ENCODE measurements at places on chromosomes 3 and 15.

GRCh38 chr15:73391128-73391872, 22.5 kb upstream of the HCN4 start:
- DNase-seq = no peak

DNA sequence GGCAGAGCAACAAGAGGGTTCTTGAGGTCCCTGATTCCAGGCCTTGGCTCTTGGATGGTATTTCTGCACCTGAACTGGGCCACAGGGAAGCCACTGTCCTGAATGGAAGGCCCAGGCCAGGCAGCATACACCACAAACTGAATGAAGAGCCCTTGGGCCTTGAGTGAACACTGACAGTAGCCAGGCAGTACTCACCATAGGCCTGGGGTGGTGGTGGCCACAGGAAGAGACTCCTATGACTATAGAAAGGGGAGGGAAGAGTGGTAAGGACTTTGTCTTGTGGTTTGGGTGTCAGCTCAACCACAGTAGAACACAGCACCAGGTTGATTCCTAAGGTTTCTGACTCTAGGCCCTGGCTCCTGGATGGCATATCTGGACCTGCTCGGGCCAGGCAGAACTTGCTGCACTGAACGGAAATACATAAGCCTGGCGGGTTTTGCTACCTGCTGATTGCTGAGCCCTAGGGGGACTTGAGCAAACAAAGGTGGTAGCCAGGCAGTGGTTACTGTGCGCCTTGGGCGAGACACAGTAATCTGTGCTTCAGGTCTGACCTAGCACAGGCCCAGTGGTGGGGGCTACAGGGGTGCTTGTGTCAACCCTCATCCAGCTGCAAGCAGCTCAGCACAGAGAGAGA, 241.4 kb downstream of the ISL2 start:
- peak; percentile 4 for DNase-seq

GRCh38 chr15:35311615-35312014, 226.5 kb upstream of the NANOGP8 start:
- DNase-seq = no peak

DNA sequence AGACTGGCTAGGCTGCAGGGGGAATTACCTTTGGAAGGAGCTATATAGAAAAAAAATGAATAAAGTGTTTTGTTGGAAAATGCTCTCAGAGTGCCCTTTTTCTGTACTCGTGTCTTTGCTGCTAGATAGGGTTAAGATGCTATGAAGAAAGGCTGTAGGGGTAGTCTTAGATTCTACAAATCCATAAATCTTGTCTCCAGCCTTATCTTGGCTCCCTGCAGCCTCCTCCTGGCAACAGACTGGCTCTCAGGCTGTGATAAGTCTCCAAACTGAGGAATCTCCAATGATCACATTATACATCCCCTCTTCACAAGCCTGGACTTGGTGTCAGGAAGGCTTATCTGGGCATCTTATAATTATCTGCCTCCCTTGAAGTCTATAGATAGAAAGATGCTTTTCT, 9.3 kb downstream of the LPCAT4 start:
- no peak for DNase-seq

DNA sequence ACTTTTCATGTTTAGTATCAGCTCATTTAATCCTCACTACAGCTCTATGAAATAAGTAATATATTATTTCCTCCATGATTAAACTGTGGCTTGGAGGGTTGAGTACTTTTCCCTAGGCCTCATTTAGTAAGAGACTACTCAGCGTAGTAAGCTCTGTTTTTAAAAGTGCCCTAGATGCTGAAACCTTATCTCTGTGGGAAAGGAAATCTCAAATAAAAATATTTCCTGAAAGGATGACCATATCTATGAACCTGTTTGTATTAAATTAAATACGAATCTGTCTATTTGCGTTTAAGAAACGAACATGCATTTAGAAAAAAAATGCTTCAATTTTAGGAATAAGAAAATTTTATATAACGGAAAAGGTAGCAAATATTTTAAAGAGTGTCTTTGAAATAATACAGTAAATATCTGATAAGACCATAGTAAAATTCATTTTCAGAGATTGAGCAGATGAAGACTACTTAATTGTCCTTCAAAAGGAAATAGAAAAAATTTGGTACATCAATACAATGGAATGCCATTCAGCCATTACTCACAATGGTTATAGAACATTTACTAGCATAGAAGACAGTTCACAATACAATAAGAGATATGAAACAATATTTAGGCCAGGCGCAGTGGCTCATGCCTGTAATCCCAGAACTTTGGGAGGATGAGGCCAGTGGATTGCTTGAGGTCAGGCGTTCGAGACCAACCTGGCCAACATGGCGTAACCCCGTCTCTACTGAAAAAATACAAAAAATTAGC, 56.2 kb downstream of the ATG7 start:
- no peak for DNase-seq

- no peak for DNase-seq
Observed at GRCh38 chr3:52402706-52403270, 42.1 kb downstream of the SEMA3G start.

GRCh38 chr3:2870724-2871333, 239.3 kb downstream of the IL5RA start:
- no peak for DNase-seq
